ENCODE measurements at places on chromosomes 12 and 14.

- no peak for DNase-seq
Measured at GRCh38 chr12:2794191-2794735, 507 bp upstream of the FKBP4 start.

- DNase-seq: no peak
Measured at GRCh38 chr12:99476956-99477355, 170.6 kb upstream of the GARIN6 start.

DNA sequence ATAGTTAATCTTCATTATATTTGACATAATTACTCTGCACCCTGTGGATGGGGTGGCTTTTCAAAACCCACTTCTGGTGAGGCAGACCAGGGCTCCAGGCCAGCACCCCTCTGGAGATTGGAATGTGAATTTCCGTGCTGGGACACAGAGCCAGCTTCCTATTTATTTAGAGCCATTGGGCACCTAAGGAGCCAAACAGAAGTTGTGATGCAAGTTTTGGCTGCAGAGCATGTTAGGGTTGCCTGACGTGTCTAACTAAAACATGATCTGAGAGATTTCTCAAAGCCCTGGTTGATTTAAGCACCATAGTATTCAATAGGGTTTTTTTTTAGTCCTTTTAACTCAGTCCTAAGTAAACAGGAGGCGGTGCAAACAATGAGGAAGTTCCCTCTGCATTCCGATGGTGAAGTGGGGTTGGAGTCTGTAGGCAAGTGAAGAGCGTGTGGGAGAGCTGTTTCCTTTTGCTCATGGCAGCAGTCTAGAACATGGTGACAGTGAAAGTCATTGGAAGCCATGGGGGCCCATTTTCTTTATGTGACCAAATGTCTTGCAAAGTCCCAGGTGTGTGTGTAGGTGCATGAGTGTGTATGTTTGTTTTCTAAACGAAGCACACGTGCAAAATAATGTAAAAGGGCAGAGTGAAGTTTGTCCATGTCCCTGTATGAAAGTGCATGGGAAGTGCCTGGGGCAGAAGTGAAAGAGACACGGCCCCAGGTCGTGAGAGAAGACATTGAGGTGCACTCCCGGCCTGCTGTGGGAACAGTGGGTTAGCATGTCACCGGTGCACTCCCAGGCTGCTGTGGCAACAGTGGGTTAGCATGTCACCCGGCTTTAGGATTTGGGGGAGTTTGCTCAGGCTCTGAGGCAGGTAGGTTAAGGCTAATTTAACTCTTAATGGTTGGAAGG lies 117.7 kb downstream of the PRKCH start:
- DNase-seq: peak; percentile 15

- DNase-seq: no peak
Measured at GRCh38 chr12:42213954-42214426, 24.1 kb downstream of the YAF2 start.

DNA sequence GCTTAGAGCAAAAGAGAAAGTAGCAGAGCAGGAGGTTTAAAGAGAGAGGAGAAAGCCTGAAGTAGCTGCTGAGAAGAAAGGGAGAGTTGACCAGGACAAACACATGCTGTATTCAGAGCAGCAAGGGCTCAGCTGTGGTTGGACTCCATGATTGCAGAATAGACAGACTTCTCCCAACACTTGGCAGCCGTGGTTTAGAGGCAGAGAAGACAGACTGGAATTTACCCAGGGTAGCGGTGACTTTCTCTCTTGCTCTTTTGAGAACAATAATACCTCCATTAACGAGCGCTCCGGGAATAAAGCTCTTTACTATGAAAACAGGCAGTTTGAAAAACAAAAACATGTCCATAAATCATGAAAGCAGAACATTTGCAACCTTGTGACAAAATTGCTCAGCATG lies 21.4 kb upstream of the IGF1 start:
- DNase-seq: no peak

- DNase-seq: no peak
Measured at GRCh38 chr12:58270966-58271705, 329.8 kb downstream of the ATP23 start.

DNA sequence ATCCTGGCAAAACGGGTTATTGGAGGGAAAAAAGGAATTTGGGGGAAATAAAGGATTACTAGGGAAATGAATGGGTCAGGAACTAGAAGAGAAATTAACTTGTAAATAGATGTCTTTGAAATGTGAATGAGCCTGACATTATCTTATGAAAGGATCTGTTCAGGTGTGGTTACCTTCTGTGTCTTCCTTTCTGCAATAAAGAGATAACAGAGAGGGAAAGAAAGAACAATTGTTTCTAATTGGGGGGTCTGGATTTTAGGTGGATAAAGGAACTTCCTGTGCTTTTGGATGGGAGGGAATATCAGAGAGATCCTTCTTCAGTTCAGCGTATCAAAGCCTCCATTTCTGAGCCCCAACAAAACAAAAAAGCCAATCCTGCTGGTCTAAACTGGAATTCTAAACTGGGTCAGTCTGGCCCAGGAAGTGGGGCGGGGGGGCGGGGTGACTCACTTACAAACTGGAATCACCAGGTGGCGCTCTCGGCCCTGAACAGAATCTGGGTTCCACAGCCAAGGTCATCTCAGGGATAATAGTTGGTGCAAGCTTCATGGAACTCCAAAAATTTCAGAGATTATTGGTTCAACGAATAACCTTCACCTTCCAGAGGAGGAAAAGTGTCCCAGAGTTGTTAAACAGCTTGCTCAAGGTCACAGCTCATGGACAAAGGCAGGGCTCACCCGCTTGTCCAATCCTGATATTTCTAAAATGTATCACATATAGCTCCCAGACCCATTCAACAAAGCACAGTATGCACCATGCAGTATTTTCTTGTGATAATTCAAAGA lies 15.2 kb upstream of the PEBP1 start:
- DNase-seq: no peak

DNA sequence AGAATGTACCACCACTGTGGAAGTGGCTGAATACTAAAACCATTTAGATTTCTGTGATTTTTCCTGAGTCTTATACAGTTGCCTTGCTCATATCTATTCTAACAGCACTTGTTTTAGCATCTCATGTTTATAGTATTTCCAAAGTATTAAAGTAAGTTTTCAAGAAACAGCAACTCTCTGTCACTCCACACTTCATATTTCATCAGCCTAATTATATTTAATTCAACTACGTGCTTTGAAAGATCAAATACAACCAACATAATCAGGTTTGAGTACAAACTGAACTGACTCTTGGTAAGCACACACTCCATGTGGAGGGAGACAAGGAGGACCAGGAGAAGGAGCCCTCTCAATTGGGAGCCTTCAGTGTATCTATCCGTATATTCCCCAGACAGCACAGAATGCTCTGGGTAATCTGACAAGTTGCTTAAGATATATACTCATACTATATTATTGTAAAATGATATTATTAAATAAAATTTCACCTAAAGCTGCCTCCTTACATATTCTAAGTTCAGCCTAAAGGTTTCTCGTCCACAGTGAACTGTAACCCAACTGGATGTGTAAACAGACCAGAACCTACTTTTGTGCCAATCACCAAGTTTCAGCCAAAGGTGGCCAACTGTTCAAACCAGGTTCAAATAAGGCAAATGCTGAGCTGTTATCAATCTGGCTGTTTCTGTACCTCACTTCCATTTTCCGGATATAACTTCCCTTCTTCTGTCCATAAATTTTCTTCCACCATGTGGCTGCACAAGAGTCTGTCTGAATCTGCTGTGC lies 105.0 kb upstream of the RASSF8 start:
- no peak for DNase-seq

- no peak for DNase-seq
Measured at GRCh38 chr14:77208291-77208978, 26.8 kb downstream of the TMEM63C start.

DNA sequence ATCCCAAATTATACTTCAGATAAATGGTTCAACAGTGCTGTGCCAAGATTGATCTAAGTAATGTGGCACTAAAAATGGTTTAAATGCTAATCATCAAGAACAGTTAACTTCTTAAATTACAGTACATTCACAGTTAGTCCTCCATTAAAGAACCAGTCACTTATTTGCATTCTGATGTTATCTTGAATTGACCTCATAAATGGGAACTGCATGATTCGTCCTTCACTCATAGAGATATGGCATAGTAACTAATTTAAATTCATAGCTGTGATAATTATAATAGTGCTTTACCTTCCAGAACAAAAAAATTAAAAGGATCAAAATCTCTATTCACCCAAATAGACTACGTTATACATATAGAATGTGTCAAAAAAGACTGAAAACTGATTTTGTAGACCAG lies 61.1 kb downstream of the COCH start:
- no peak for DNase-seq

GRCh38 chr12:57164966-57165625 lies 17.7 kb upstream of the LRP1-AS start:
- no peak for DNase-seq

GRCh38 chr12:115443351-115443938 lies 759.5 kb upstream of the TBX3 start:
- no peak for DNase-seq

DNA sequence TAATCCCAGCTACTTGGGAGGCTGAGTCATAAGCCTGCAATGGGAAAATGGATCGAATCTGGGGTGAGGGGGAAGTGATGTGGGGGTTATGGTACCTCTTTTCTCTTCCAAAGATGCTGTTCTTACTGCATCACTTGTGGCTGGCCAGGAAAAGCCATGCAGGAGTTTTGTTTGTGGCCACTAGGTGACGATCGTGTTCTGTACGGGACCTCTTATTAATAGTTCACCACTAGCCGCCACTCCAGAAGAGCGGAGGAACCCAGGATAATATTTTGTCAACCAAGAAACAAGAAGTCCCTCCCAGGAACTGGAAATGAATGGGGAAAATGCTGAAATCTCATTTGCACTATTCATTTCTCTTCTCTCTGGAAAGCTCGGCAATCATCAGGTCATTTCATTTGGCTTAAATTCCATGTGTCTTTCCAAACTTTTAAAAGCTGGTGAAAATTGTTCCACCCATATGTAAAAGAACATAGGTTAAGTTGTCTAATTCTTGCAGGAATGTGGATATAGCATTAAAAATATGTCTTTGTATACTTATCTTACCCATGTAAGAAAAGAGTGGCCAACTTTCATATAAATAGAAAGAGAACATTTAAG lies 8.9 kb downstream of the GPR65 start:
- DNase-seq: no peak

DNA sequence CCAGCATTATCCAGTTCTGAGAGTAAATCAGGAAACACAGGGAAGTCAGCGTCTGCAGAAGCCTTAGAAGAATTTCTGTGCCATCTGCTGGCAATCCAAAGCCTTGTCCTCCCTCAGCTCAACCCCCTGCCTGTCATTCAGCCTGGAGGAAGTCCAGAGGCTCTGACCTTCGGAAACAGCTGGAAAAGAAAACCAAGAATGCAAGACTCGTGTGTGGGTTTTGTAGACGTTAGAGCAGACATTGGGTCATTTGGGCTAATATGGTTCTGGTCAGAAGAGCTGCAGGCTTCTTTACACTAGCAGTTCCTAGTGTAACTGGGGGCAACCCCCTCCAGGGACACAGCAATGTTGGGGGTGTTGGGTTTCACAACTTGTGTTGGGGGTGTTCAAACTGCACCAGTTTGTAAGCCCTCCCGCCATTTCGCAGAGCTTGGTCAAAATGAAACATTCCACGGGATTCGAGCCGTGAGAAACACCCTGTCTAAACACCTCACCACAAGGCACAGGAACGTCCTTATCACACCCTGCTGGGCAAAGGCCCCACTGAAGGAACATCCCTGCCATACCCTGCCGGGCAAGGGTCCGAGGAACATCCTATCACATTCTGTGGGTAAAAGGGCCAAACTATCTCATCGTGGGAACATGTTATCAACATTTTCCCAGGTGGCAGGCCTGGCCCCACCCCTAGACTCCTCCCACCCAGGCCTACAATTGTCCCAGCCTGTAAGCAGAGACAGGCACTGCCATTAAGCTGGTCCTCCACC lies 21.0 kb upstream of the SERPINA4 start:
- DNase-seq: no peak

DNA sequence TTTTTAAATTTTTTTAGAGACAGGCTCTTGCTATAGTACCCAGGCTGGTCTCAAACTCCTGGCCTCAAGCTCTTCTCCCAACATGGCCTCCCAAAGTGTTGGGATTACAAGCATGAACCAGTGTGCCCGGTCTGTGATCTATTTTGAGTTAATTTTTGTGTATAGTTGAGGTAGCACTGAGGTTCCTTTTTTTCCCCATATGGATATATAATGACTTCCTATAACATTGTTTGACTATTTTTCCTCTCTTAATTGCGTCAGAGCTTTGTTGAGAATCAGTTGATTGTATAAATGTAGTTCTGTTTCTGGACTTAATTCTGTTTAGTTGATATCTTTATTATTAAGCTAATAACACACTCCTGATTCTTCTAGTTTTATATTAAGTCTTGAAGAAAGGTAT lies 8.6 kb upstream of the M6PR start:
- DNase-seq: no peak

- DNase-seq: no peak
Measured at GRCh38 chr12:132181570-132182200, 37.4 kb downstream of the NOC4L start.

- DNase-seq: no peak
Measured at GRCh38 chr14:20612403-20612802, 21.2 kb upstream of the RNASE12 start.

DNA sequence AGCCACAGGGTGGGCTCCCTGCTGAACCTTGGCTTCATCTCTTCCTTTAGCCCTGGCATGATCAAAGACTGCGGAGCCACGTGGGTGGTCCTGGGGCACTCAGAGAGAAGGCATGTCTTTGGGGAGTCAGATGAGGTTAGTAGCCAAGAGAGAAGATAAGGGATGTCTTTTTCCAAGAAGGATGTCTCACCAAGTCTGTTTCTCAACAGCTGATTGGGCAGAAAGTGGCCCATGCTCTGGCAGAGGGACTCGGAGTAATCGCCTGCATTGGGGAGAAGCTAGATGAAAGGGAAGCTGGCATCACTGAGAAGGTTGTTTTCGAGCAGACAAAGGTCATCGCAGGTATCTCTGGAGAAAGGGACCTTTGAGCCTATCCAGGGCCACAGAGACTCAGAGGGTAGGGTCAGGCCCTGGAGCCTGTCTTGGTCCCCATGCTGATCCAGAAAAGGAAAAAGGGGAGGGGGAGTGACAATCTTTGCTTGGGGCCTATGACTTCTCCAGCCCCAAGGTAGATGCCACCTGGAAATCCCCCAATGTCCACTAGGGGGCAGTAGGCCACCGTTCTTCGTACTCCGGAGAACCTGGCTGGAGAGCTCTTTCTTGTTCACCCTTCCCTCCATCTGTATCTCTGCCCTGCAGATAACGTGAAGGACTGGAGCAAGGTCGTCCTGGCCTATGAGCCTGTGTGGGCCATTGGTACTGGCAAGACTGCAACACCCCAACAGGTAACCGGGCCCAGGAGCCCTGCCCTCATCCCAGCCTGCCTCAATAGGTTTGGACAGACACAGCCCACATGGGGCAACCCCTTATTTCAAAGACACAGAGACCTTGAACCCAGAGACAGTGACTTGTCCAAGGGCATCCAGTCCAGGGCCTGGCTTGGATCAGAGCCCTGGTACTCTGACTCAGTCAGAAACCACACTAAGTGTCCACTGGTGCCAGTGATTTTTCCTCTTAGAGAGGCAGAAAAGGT lies 2.0 kb downstream of the TPI1 start:
- DNase-seq: no peak

- DNase-seq: no peak
Measured at GRCh38 chr12:127381043-127381668, 885.8 kb upstream of the TMEM132C start.

GRCh38 chr12:128654468-128654867 lies 169.3 kb downstream of the SLC15A4 start:
- no peak for DNase-seq

Data from BJ (cell line).